Stimulated activated CD4-positive, alpha-beta T cell treated with anti-CD3 and anti-CD28 coated beads, Interleukin-1b, Interleukin-23, amount 100 ng/mL, for 24 hours (primary cell): ENCODE measurements at places on chromosomes 3 and 15.

GRCh38 chr3:157452097-157452496 is 15.4 kb downstream of the PTX3 start:
- DNase-seq, result no peak

- no peak for DNase-seq
Observed at GRCh38 chr3:175198991-175199783, 340.1 kb downstream of the NAALADL2 start.

- DNase-seq, result no peak
Observed at GRCh38 chr3:147521646-147522045, 112.5 kb downstream of the ZIC1 start.

GRCh38 chr3:90180096-90180495 is 1072.7 kb downstream of the EPHA3 start:
- no peak for DNase-seq

DNA sequence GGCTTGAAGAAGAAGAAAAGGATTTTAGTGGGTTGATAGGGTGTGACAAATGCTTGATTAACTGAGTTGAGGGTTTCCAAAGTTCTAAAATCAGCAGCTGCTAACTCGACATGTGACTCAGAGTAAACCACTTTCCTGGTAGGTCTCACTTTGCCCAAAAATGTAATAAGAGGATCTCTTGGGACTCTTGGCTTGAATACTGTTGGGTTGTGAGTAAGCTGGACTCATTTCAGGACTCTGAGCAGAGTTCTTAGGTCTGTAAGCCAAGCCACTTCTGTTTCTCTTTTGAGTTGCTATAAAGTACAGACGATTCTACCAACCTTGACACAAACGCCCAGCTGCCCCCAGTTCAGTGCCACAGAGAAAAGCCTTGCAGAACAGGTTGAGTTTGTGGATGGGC is 241.1 kb downstream of the ZNF621 start:
- DNase-seq, result no peak
